ENCODE measurements at places on chromosomes 4 and X.

DNA sequence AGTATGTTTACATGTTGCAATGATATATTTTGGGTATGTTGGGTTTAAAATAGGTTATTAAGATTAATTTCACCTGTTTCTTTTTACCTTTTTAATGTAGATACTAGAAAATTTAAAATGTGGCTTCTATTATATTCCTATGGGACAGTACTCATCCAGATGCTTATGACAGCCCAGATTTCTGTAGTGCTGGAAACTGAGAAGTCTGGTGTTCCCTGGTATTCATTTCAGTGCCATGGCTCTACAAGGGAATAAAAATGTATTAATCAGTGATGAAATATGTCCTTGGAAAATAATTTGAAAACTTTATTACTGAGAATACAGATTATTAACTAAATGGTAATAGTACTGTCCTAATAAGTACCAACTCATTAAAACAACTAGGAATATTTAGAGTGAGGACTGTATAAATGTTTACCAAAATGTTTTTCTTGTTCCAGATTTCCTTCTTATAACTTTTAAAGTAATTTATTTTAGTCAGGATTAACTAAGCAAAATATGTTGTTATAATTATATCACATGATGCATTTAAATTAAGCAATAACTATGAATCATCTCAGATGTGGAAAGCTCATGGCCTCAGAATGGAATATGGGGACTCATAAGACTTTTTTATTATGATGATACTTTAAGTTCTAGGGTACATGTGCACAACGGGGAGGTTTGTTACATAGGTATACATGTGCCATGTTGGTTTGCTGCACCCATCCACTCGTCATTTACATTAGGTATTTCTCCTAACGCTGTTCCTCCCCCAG lies 25.3 kb downstream of the ARHGAP24 start:
- peak; percentile 66 for DNase-seq

DNA sequence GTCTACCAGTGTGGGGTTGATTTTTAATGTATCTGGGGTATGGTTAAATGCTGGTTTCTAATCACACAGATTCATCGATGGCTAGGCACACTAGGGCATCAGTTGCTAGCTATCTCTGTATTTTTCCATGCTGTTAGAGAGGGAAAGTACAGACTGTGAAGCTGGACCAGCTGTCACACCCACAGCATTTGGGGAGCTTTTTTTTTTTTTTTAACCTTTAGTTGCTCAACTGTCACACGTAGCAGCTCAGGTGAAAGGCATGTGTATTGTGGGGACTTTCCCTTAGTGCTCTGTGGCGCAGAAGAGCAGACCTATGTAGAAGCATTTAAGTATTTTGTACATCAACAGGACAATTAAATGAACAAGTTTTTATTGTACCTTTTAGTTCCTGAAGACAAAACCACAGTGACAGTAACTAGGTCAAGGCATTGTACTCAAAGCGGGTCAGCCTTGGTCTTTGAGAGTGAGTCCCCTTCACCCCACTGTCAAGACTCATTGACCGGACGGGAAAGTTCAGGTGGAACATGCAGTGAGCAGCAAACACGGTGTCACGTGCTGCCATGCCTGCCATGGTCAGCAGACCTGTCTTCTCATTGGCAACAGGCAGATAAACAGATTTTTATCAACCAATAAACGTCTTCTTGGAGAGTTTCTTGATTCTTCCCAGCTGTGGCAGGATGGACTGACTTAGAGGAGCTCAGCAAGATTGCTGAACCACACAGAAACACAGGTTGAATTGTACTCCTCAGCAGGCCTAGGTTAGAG lies 65.3 kb downstream of the CASP3 start:
- DNase-seq, result no peak

DNA sequence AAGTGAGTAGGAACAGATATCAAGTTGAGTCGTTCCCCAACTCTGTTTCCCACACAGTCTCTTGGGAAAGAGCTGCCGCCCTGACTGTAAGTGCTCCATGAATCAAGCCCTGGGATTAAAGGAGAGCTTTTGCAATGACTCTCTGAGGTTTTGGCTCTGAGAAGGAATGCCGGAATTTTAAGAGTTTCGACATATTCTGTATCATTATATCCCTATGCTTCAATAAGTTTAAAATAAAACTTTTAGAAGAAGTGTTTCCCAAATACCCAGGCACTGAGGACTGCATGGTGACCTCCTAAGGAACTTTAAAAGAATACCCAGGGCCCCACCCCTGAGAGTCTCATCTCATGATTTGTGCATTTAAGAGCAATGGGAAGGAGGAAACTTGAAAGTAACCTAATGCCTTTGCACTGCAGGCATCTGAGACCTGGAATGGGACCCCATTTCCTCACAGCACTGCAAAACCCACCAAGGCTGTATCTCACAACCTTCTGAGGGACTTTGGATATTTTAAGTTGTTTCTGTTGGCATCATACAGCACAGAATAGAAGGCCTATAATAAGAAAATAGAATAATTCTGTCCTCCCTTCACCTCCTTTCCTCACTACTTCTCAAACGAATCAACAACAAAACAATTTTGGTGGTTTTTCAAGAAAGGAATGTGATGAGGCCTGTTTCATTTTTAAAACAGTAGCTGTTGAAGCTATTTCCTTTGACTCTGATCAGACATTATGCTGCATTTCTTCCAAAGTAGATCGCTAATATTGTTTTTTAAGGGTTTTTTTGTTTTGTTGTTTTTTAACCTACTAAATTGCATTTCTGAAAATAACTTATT lies 121.2 kb downstream of the GASK1B start:
- DNase-seq, result no peak

GRCh38 chrX:18828832-18829404 lies 121.5 kb downstream of the PPEF1 start:
- DNase-seq, result no peak

DNA sequence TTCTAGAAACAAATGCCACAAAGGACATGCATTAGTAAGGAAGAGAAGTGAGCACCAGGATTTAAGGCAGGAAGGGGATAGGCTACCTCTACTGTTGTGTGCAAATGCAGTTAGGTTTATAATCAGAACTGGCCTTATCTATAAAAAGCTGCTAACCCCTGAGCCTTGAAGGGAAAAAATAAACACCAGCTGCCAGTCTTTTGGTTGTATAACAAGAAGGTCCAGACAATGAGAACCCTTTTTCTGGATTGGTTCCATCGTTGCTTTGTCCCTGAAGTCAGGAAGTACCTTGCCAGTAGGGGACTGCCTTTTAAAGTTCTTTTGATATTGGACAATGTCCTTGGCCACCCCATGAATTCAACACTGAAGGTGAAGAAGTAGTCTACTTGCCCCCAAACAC lies 126.7 kb upstream of the OTUD4 start:
- no peak for DNase-seq

DNA sequence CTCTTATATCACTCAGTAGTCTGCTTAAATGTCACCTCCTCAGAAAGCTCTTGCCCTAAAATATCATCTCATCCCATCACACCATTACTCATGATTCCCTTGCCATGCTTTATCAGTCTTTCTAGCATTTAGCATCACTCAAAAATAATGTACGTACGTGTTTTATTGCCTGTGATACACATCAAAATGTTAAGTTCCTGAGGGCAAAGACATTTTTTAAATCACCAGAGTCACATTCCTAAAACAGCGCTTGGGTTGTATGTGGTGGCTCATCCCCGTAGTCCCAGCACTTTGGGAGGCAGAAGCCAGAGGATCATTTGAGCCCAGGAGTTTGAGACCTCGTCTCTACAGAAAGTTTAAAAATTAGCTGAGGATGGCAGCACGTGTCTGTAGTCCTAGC lies 21.3 kb upstream of the PDLIM5 start:
- no peak for DNase-seq

GRCh38 chr4:110626532-110627153 lies 3.8 kb upstream of the PITX2 start:
- no peak for DNase-seq

DNA sequence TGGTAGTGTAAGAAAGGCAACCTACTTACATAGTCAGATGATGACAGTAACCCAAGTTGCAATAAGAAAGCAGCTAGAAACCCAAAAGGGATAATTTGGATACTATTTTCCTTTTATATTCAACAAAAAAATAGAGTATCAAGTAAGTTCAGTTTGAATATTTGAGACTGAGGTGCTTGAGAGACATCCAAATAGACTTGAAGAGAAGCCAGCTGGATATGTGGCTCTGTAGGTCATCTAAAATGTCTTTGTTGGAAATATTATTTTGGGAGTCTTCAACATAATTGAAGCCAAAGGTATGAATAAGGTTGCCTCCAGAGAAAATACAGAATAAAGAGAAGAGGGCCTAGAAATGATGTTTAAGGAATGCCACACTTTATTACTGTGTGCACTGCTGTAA lies 438.2 kb upstream of the DIAPH2 start:
- no peak for DNase-seq

DNA sequence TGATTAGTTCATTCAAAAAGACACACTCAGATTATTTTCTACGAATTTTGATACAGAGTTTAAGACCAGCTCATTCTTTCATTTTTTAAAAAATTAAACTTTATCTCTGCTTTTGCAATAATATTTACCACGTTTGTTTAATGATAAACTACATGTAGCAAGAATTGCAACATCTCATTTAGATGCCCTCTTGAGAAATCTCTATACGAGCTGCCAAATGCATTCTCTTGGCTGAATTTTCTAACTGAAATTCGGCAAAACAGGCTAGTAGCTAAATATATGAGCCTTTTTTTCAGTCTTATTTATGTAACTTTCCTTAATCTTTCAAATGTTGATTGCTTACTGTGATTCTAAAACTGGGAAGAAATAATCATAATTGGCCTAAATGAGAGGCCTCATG lies 2.1 kb upstream of the GC start:
- DNase-seq, result no peak

DNA sequence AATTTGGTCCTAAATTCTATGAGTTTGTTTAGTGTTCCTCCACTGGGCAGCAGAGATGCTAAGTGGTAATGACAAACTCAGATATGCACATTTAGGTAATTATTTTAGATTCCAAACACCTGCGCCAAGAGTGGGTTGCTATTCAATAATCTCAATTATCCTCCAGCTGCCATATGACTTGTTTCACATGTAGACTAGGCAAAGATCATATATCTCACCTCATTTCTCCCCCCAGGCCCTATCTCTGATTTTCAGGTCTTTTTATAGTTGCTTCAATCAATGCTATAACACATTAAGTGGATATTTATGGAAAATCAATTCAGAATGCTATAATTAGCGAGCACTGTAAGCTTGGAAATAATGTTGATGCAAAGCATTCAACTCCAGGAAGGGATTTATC lies 217.6 kb downstream of the KCTD8 start:
- DNase-seq, result no peak

DNA sequence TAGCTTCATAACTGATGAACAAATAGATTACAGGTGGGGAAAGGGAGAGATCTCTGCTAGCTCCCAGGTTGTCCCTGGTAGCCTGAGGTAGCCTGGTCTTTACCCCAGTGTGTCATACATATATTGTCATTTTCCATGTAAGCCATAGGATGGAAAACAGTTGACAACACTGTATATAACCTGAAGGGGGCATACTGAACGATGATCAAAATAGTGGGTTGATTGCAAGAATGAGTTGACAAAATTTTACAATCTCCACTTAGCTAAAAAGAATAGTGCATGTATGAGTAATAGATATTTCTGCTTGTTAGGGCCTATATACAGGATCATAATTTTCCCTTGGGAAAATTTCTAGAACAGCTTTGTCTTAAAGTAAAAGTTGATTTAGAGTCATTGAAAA lies 304.1 kb upstream of the HAND2 start:
- DNase-seq, result no peak

DNA sequence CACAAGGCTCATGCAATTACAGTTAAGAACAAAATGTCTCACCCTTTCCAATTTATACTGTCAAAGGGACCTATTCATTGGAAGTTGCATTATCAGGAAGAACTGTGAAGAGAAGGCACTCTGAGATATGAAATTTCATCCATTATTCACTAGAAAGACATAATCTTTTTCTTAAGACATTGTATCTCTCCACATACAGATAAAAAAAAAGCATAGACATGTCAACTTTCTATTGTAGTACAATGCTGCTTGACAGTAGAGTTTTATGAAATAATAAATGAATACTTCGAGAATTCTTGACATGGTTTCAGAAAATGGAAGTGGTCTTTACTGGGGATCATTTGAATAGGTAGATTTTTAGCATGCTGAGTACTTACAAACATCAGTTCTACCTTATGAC lies 545.0 kb downstream of the TMA16 start:
- DNase-seq, result no peak

DNA sequence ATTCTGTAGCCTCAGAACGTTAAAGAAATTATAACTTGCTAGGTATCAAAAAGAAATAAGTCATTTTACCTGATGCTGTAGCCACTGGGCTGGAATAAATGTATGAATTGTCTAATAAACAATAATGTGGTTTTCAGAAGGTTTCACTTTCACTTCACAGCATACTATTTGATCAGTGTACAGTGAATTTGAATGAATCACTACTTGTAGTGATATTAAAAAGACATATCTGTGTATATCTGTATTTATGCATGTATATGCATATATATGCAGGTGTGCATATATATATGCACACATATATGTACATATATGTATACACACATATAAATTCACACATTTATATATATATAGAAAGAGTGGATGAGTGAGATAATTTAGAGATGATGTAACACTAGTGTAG lies 440.0 kb upstream of the PCDH10 start:
- no peak for DNase-seq

- DNase-seq, result no peak
Measured at GRCh38 chr4:86670756-86671155, 76.6 kb downstream of the PTPN13 start.

- no peak for DNase-seq
Measured at GRCh38 chrX:131763674-131764073, 219.8 kb downstream of the OR13H1 start.

DNA sequence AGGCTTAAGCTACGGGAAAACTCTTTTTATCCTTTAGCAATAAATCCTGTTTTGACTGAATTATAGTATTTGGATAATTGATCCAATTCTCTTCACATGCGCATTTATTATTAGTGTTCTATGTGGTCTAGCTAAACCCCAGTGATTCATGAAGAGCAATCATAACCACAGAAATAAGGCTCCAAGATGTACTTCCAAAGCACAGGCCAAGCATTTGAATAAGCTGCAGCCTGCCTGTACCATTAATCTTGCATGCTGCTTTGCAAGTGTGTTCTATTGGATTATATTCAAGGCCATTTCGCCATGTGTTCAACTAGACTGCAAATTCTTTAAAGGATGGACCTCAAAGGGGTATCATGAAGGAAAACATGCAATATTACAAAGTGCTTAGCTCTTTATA lies 385.2 kb upstream of the FAT1 start:
- no peak for DNase-seq

DNA sequence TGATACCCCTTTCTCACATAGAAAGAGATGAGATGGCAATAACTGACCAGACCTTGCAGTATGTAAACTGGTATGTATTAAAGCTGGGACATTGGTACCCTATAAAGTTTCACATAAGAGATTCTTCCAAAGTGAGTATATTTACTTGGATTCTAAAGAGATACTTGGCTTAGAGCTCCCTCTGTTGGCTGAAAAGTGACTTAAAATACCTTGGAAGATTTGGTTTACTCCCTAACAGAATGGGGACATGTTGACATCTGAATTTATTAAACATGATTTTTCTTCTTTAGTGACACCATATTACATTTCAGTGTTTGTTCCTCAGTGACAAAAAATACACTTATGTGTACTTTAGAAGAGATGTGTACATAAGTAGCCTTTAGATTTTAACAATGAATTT lies 47.9 kb upstream of the RGN start:
- DNase-seq, result peak; percentile 59

GRCh38 chr4:75696581-75696980 lies 23.4 kb upstream of the G3BP2 start:
- DNase-seq, result peak; percentile 33

GRCh38 chr4:69689599-69689998 lies 36.6 kb upstream of the UGT2A1 start:
- DNase-seq, result peak; percentile 74

- no peak for DNase-seq
Measured at GRCh38 chrX:132452911-132453550, 35.8 kb downstream of the MBNL3 start.
